ENCODE measurements at places on chromosomes 11 and 22. TPM values are rescaled to one million over a fixed set of nuclear protein-coding genes. Genes with fewer than 3 reads are reported as not detected.

- no peaks in the 10 kb centered on the region for H3K27me3 ChIP-seq
- peak overlapping the region; percentile 84 for H3K27ac ChIP-seq
- DNase-seq = peak; percentile 66
- no peak overlapping the region for H3K4me3 ChIP-seq
- H3K4me1 ChIP-seq = peaks cover 47% of the 10 kb centered on the region
These were observed 9.5 kb downstream of the C1QTNF6 start for GRCh38 chr22:37178350-37179125.

DNA sequence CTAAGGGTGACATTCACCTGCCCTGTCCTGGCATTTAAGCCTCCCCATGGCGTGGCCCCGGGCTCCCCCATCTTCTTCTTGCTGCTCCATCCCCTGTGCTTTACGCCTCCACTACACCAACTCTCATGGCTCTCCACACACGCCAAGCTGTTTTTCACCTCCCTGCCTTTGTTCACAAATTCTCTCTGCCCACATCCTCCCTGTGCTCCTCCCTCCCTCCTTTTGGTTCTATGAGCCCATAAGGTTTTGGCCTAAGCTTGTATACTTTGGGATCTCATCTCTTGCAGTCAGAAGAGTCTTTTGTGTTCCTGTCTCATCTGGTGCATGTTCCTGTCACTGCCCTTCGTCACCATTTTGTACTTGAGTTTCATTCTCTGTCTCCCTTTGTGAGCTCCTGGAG is 4.6 kb upstream of the DNAL4 start:
- peaks cover 5% of the 10 kb centered on the region for H3K4me1 ChIP-seq
- no peak overlapping the region for H3K4me3 ChIP-seq
- no peaks in the 10 kb centered on the region for H3K27me3 ChIP-seq
- DNase-seq = no peak

DNA sequence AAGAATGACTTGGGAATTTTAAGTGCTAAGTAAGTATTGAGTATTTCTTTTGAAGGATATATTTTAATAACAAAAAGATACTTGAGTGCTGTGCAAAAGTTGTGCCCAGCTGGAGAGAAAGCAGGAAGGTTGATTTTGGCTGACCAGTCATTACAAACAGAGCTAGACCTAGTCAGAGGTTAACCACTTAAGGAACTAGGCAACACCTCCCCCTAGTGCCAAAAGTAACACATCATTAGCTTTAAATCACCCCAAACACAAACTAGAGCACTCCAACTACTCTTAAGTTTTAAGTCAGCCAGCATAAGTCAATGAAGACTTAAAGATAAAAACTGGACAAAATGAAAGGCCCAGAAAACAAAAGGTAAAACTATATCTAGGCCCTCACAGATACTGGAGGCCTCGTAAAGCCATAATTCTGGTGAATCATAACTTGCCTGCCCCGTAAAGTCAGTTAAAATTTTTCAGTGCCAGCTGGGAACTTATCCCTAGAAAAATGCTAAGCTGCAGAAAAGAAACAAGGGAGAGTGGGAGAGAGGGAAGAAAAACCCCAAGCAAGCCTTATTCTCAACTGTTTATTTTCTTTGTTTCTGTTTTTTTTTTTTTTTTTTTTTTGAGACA is 4.6 kb downstream of the TMEM9B start:
- DNase-seq = peak; percentile 41
- H3K4me1 ChIP-seq = peaks cover 38% of the 10 kb centered on the region
- no peaks in the 10 kb centered on the region for H3K36me3 ChIP-seq
- H3K27me3 ChIP-seq = no peaks in the 10 kb centered on the region
- no peak overlapping the region for H3K4me3 ChIP-seq
- peak overlapping the region; percentile 8 for H3K27ac ChIP-seq

DNA sequence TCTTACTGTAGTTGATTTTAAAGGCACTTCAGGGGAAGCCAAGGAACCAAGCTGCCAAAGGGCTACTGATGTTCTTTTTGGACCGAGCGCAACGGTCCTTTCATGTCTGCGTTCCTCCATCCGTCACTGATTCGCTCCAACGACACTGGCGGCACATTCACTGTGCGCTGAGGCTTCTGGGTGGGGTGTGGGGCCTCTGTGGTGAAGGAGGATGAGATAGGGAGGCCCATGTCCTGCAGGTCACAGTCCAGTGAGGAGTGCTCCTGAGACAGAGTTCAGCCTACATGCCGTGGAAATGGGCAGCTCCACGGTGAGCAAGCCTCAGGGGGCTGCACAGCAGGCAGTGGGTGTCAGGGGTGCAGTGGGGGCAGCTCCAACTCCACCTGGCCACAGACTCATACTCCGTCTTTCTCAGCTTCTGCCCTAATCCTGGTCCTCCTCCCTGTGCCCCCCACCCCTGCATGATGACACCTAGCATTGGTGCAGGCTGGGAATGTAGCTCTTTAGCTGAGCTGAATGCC is 87.8 kb upstream of the SHANK2 start:
- H3K27ac ChIP-seq = no peak overlapping the region
- H3K27me3 ChIP-seq = no peaks in the 10 kb centered on the region
- peaks cover 17% of the 10 kb centered on the region for H3K4me1 ChIP-seq
- no peak overlapping the region for H3K4me3 ChIP-seq

DNA sequence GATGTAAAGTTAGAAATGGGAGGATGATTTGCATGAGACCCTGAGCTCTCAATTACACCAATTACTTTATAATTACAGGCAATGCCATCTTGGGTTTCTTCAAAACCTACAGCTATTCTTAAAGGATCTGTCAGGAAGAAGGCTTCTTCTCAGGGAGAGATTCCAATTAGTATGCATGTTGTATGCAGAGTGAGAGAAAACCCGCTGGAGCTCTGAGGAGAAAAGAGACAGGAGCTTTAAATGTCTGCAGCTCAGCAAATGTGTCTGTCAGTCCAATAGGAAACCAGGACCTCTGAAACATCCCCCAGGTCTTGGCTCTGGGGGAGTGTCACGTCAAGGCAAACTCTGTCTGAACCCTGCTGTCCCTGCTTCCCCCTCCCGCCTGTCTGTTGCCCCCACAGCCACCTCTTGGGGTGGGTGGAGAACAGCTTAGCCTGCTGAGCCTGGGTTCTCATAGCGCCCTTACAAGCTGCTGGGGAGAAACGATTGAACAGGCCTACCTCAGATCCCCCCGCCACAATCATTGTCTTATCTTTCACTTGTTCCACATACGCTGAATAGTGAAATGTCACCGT is 140.2 kb downstream of the SPATA19 start:
- H3K27me3 ChIP-seq = no peaks in the 10 kb centered on the region
- no peaks in the 10 kb centered on the region for H3K4me1 ChIP-seq
- H3K36me3 ChIP-seq = no peaks in the 10 kb centered on the region
- H3K4me3 ChIP-seq = no peak overlapping the region
- no peak overlapping the region for H3K27ac ChIP-seq

- no peaks in the 10 kb centered on the region for H3K4me1 ChIP-seq
- H3K27ac ChIP-seq = no peak overlapping the region
- no peaks in the 10 kb centered on the region for H3K36me3 ChIP-seq
- H3K27me3 ChIP-seq = no peaks in the 10 kb centered on the region
- no peak overlapping the region for H3K4me3 ChIP-seq
These were observed 134.4 kb downstream of the METTL15 start for GRCh38 chr11:28242596-28242995.

GRCh38 chr11:19978668-19979518 is 181.4 kb downstream of the DBX1 start:
- no peak overlapping the region for H3K4me3 ChIP-seq
- no peaks in the 10 kb centered on the region for H3K27me3 ChIP-seq
- DNase-seq = peak; percentile 62
- H3K36me3 ChIP-seq = no peaks in the 10 kb centered on the region

DNA sequence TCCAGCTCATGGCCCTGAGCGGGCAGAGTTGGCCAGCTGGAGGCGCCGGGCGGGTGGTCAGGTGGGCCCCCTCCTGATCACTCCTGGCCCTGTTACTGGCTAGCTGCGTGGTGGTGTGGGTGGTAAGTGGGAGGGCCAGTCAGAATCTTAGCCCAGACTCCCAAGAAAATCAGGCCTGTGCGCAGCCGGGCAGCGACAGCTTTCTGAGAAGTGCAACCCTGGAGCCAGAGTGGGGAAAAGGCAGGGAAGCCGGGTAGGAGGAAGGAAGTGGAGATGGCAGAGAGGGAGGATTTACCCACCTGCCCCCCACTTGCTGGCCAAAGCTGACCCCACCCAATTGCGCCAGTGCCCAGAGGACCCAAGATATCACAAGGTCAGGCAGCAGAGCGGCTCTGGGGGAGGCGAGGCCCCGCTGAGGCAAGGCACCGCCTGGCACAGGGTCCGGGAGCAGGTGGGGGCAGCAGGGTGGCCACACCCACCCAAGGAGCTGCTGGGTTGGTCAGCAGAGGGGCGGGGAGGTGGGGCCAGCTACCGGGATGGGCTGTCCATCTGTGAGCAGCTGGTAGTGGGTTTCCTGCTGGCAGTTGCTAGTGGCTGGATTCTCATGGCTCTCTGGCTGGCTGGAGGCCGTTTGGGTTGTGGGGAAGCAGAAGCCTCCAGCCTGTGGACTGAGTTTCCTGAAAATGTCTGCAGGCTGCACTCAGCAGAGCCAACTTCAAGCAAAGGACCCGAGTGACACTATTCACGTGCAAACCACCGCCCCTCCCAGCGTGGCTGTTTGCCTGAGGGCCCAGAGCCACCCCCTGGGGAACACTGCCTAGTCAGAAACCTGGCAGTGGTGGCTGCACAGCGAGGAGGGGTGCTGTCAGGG is 196.4 kb downstream of the IGLL1 start:
- no peaks in the 10 kb centered on the region for H3K27me3 ChIP-seq
- H3K27ac ChIP-seq = no peak overlapping the region
- DNase-seq = no peak

GRCh38 chr11:73384125-73384441 is 7.9 kb downstream of the RELT start:
- DNase-seq = no peak
- no peak overlapping the region for H3K4me3 ChIP-seq
- H3K4me1 ChIP-seq = peaks cover 84% of the 10 kb centered on the region
- H3K27ac ChIP-seq = peak overlapping the region; percentile 87

DNA sequence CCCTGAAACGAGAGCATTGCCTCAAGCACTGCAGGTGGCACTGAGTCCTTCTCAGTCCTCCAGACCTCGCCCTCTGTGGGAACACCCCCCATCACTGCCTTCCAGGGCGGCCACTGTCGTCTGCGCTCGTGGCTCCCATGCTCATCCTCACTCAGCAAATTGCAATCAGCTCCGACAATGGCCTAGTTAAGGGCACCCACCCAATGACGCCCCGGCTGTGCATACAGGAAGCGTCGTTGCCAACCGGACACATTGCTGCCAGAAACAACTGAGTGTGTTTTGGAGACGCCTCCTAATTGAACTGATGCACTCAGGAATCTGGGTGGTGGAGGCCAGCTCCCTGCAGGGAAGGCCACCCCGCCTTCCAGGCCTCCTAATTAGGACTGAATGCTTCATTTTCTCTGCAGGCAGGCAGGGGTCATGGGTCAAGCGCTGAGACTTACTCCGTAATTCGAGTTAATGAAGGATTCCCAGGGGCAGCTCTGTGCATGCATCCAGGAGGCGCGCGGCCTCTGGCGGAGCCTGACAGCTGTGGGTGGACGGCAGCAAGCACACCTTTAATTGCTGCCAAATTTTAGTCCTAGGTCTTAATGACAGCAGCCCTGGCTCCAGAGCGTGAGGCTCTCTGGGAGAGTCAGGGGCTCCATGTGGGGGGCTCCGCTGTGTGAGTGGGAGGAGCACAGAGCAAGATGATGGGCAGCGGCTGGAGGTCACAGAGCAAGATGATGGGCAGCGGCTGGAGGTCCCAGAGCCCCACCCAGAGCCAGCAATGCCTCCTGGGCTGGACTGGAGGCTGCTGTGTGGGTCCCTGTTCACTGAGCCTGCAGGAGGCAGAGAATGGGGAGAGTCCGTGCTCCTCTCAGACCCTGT is 199.0 kb downstream of the BRD1 start:
- no peak overlapping the region for H3K27ac ChIP-seq
- peaks cover 11% of the 10 kb centered on the region for H3K4me1 ChIP-seq
- peak; percentile 43 for DNase-seq
- no peaks in the 10 kb centered on the region for H3K27me3 ChIP-seq
- no peaks in the 10 kb centered on the region for H3K36me3 ChIP-seq

DNA sequence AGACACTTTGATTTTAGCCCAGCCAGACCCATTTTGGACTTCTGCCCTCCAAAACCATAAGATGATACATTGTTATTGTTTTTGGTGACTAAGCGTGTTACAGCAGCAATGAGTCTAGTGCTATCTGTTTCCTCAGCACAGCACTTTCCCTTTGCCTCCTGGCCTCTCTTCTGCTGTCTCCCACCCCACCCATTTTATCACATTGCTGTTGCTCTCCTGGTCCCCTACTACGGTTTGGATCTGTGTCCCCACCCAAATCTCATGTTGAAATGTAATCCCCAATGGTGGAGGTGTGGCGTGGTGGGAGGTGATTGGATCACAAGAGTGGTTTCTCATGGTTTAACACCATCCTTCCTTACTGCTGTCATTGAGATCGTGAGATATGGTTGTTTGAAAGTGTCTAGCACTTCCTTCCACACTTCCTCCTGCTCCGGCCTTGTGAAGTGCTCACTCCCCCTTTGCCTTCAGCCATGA is 59.8 kb upstream of the CD82 start:
- no peak overlapping the region for H3K27ac ChIP-seq
- no peaks in the 10 kb centered on the region for H3K36me3 ChIP-seq
- no peaks in the 10 kb centered on the region for H3K4me1 ChIP-seq
- H3K4me3 ChIP-seq = no peak overlapping the region
- DNase-seq = no peak

DNA sequence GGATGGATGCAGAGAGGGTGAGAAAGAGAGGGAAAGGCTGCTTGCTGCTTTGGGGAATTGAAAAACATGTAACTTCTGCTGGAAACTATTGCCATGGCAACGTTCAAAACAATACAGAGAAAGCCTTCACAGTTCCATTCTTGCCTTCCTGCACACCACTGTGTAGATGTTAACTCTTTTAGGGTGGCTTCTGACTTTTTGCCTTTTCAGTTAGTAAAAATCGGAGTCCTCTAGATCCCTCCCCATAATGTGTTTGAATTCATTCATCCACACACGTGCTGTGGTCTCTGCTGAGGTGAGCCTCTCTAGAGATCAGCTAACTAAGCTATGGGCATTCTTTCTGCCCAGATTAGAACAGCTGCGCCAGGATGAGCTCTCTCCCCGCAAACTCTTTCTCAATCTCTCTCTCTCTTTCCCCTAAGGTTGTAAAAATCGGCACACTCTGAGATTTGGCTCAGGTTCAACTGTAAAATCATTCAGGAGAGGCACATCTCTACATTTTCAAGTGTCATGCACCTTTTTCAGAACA is 1178.3 kb downstream of the LRRC4C start:
- H3K4me1 ChIP-seq = no peaks in the 10 kb centered on the region
- no peak overlapping the region for H3K27ac ChIP-seq

H19 gene
- 53.9 TPM for total RNA-seq

MLC1 gene
- total RNA-seq = 1.2 TPM

BIK gene
- total RNA-seq = 2.3 TPM

Measured in upper lobe of left lung (tissue), 6 donors.